ENCODE measurements at places on chromosomes 7 and 10.
A peak's percentile ranks its signal among the peaks of the same experiment; 100 is the strongest.

GRCh38 chr7:130903358-130903974 is 169.5 kb upstream of the KLF14 start:
- no peak for DNase-seq

- DNase-seq, result no peak
Observed at GRCh38 chr7:35355199-35355598, 101.3 kb upstream of the TBX20 start.

DNA sequence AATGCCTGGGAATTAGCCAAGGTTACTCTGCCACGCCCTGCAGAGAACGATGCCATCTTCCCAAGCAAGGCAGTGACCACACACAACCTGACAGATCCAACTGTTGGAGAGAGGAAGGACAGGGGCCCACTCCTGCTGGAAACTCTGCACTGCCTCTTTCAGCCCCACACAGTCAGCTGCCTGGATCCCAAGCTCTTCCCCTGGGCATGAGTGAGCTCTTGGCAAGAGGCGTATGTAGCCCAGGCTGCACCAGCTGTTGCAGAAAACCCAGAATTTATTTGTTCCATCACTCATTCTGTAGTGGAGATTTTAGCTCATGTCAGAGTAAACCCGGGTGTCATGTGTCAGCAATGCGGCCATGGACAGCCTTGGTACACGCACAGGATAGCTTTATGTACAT is 135.1 kb upstream of the TRIM24 start:
- DNase-seq, result no peak

DNA sequence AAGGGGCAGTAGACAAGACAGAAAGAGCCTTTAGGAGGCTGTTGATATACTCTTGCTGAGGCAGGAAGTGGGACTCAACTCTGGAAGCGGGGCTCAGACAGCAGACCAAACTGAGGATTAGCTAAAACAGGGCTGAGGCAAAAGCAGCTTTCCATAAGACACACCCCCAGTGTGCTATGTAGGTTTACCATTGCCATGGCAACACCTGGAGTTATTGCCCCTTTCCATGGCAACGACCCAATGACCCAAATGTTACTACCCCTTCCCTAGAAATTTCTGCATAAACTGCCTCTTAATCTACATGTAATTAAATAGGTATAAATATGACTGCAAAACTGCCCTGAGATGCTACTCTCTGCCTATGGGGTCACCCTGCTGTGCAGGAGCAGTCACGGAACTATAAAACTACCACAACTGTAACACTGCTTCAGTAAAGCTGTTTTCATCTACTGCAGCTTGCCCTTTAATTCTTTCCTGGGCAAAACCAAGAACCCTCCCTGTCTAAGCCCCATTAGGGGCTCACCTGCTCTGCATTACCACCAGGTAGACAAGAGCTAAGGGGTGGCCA is 348.4 kb upstream of the PODXL start:
- DNase-seq, result no peak

- no peak for DNase-seq
Observed at GRCh38 chr7:46220066-46220630, 299.1 kb upstream of the IGFBP3 start.

- DNase-seq, result no peak
Observed at GRCh38 chr7:36266683-36267082, 113.6 kb downstream of the EEPD1 start.

DNA sequence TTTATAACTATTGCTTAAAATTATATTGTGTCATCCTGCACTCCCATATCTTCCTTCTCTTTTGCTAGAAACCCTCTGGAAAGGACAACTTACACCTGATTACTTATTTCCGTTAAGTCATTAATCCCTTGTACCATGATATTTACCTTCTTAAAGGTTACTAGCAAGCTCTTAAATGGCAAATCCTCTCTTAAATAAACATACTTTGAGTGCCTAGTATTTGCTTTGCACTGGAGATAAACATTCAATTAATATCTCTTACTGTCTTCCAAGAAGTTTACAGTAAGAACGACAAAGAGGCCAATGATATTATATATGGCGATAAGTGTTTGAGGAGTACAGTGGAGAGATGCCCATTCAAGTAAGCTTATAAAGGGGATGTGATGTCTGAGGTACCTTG is 278.3 kb downstream of the HGF start:
- DNase-seq, result no peak

GRCh38 chr10:6348096-6348874 is 145.6 kb downstream of the PFKFB3 start:
- DNase-seq, result peak; percentile 84

- no peak for DNase-seq
Observed at GRCh38 chr10:13705526-13706174, 118.9 kb downstream of the PRPF18 start.
